Large intestine (tissue), 12 donors: ENCODE measurements at places on chromosomes 2 and 18.

DNA sequence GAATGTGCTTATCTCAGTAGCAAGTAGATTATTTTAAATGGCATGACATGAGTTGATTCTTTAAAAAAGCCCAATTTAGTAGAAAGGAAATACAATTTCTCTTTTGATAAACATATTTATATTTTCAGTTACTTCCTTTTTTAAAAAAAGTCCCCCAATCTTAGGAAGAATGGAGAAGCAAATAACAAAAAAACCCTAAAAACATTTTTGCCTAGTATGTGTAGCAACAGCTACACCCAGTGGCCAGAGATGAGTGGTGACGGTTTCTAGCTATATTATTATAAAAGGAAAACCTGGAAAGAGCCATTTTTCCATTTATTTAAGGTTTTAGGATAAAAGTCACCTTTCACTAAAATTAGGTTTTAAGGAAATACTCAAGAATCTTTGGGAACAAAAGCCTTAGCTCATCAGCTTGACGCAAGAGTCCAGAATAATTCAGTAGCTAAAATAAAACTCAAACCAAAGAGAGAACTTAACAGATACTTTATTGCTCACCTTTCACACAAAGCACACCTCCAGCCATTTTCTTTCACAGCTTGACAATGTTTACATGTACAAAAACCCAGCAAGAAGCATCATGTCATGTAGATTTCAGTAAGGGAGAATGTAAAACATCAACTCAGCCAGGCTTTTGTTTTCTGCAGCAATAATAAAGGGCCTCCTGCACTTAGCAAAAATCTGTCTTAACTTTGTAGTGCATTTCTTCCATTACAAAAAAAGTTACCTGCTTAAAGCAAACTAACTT is 15.7 kb downstream of the FAM98A start:
- DNase-seq: no peak

- no peak for DNase-seq
Observed at GRCh38 chr2:163756588-163756987, 20.8 kb upstream of the FIGN start.

DNA sequence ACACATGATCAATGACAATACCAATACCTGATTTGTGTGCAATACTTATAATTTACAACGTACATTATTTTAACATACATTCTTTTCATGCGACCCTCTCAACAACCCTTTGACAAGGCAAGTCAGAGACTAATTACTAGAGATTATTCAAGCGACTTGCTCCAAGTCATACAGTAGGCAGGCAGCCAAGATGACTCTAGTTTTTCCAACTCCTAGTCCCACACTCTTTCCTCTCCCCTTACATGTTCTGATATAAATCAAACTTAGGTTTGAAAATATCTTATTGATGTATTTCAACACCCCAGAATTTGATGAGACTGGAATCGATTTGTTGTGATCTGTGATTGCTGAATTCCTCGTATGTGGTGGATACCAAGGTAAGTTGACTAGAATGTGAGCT is 8.0 kb upstream of the CYP27C1 start:
- DNase-seq: no peak

DNA sequence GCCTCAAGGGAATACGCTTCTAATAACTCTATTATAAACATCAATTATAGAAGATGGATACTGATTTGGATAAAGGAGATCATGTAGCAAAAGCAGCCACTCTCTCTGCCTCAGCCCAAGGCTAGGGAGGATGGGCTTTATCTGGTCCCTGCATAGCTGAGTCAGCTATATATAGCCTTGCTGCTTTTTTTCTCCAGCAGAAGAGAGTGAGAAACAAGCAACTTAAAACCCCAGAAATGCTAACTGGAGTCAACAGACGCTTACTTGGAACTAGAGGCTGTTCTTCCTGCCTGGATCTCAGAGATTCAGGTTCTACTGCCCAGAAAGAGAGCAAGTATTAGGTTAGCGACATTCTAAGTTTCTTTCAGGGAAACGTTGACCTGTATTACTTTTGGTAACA is 426.7 kb upstream of the KLHL29 start:
- DNase-seq: no peak

- no peak for DNase-seq
Observed at GRCh38 chr18:44411262-44411905, 269.3 kb upstream of the SETBP1 start.

- DNase-seq: no peak
Observed at GRCh38 chr18:36358141-36358540, 60.6 kb downstream of the FHOD3 start.

GRCh38 chr2:75607988-75608683 is 38.4 kb upstream of the MRPL19 start:
- peak; percentile 78 for DNase-seq

DNA sequence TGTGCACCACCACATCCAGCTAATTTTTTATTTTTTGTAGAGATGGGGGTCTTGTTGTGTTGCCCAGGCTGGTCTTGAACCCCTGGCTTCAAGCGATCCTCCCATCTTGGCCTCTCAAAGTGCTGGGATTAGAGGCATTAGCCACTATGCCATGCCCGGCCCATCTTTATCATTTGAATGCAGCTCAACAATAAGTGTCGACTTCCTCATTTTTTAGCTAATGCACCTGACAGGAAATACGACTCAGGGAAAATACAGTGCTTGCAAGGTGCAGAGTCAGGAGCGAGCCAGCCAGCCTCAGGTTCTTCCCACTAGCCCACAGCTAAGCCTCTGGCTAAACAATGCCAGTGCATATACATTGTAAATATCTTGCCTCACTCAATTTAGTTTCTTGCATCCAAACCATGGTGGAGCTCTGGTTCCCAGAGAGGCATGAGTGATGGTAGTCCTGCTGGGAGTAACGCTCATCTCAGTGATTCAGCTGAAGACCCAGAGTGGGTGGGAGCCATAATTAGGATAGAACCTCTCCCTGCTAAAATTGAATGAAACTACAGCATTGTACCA is 135.0 kb downstream of the TGIF1 start:
- no peak for DNase-seq

- DNase-seq: no peak
Observed at GRCh38 chr2:32741575-32741974, 113.7 kb downstream of the TTC27 start.

DNA sequence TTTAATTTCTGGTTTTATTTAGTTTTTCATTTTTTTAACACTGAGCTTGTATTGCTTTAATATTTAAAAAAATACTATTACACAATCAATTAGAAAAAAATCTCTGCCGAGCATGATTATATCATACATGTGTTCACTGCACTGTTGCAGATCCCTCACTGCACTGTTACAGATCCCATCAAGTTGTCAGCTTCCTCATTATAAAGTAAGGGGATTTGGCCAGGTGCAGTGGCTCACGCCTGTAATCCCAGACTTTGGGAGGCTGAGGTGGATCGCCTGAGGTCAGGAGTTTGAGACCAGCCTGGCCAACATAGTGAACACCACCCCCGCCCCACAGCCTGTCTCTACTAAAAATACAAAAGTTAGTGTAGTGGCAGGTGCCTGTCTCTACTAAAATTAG is 33.0 kb upstream of the METTL21A start:
- DNase-seq: no peak

GRCh38 chr2:234512884-234513669 is 16.2 kb upstream of the ARL4C start:
- no peak for DNase-seq

DNA sequence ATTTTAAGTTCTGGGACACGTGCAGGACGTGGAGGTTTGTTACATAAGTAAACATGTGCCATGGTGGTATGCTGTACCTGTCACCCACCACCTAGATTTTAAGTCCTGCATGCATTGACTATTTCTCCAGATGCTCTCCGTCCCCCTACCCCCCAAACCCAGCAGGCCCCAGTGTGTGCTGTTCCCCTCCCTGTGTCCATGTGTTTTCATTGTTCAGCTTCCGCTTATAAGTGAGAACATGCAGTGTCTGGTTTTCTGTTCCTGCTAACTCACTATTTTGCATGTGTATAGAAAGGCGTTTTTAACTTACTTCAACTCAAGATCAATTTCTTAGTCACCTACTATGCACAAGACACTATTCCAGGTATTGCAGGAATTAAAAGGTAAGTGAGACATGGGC is 128.0 kb downstream of the PLCL1 start:
- no peak for DNase-seq

GRCh38 chr2:3208591-3208990 is 169.0 kb downstream of the EIPR1 start:
- DNase-seq: no peak

- no peak for DNase-seq
Observed at GRCh38 chr2:44102790-44103562, 65.7 kb upstream of the PPM1B start.

GRCh38 chr18:59681521-59682004 is 15.7 kb downstream of the CCBE1 start:
- no peak for DNase-seq

GRCh38 chr2:62871506-62871905 is 166.0 kb downstream of the EHBP1 start:
- DNase-seq: no peak

- no peak for DNase-seq
Observed at GRCh38 chr2:195038153-195038552, 618.9 kb upstream of the SLC39A10 start.

DNA sequence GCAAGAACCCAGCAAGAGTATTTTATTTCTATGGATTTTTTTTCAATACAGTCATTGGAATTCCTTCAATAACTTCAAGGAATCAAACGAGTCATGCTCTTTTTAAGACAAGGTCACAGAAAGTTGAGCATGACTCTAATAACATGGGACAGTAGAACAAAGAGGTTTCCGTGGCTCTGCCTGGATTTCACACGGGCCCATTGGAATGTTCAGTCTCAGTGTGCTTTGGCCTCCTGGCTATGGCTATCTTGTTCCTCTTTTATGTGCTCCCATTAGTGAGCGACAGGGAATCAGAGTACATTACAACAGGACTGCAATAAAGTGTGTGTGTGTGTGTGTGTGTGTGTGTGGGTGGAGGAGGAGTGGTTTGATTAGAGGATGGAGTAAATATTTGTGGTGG is 312.4 kb downstream of the DCC start:
- no peak for DNase-seq

DNA sequence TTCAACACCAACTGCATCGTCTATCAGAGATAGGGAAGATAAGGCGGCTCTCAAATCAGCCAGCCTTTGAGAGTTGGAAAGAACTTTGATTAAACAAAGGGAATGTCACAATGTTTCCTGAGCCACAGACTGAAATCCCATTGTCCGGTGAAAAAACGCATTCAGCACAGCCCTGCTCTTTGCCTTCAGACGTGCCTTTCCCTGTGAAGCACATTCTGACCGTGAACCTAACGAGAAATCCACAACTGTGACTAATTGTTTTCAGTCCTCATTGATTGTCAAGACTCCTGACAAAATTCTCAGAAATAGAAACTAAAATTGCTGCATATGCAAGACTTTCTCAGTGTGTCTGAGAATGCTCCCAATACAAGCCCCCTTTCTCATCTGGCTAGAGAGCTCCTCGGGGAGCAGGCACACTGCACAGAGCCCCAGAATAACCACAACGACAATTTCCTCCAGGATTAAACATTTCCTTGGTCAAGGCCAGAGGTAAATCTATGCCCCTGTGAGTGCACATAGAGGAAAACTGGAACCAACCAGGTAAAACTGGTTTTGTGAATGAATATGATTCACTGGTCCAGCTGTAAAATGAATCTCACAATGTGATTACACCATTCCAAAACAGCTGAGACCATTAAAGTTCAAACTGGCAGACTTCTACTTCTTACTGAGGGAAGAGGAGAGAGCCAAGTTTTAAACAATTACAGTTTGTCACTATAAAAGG is 561.9 kb upstream of the ID2 start:
- peak; percentile 93 for DNase-seq

DNA sequence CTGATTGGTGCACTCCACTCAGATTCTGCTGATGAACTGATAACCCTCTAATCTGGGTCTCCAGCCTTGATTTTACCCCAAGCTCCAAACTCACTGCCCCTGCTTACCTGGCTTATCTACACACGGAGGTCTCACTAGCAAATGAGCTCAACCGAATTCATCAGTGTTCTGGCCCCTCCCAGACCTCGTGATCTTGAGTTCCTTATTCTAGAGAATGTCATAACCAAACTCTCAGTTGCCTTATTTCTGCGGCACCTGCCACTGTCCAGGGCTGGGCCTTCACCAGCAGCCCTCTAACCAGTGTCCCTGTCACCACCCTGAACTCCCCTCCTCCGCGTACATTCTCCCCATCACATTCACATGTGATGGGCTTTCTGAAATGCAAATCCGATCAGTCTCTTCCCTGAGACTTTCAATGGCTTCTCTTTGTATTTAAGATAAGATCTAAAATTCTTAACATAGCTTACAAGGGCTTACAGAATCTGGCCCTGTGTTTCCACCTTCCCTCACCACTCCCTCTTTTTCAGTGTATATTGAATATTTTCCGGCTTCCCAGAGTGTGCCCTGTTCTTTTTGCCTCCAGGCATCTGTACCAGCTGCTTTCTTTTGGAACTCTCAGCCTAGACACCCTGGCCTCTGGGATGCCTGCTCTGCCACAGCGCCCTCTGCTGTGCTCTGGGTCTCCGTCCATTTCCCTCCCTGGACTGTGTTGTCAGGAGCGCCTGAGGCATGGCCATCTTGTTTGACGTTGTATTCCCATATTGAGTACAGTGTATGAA is 31.1 kb downstream of the NAB1 start:
- peak; percentile 20 for DNase-seq

GRCh38 chr18:72539901-72540300 is 4.2 kb downstream of the CBLN2 start:
- no peak for DNase-seq

GRCh38 chr2:11129598-11130449 is 25.4 kb upstream of the SLC66A3 start:
- DNase-seq: peak; percentile 86

DNA sequence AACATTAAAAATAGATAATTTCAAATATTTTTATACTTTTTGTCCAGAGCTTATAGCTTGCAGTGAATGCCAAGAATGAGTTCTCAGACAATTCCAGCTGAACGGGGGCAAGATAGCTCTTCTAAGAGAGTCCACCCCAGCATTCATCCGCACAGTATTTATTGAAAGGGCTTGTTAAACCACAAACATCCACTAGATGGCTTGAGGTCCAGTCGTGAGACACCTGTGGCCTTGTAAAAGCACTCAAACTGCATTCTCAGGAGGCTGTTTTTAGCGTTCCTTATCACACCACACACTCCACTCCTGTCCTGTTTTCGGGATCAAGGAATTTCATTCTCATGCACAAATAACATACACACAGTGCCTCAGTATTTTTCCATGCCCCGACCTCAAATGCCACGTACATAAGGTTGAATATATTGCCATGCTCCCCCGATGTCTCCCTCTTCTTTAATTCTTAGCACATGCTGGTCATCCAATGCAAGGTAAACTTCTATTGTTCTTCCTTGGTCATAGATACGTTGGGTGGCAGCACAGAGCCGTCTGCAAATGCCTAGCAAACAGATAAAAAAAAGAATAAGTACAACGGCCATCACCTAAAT is 47.4 kb downstream of the DNAJC10 start:
- DNase-seq: peak; percentile 18
